ENCODE measurements at places on chromosomes 3 and 15. TPM values are rescaled to one million over a fixed set of nuclear protein-coding genes. Genes with fewer than 3 reads are reported as not detected.

- no peak for DNase-seq
Observed at GRCh38 chr3:36803091-36803791, 38.9 kb upstream of the DCLK3 start.

ZNF609 gene
- polyA plus RNA-seq = 75.8 TPM

DNA sequence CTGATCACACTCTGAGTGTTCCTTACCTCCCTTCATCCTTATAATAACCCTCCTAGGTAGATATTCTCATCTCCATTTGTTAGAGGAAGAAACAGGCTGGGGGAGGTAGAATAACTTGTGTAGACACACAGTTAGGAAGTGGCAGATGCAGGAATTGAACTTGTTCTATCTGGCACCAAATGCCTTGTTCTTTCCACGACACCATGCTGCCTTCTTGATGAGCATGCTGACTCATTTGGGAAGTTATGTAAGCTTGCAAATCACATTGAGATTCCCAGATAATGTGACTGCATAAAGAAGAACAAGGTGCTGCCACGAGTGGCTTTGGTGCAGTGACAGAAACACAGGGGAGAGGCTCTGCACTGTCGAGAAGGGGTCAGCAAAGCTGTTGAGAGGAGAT lies 27.5 kb upstream of the NDUFB4 start:
- no peak for DNase-seq

ALPK3 gene
- polyA plus RNA-seq = 3.0 TPM

DNA sequence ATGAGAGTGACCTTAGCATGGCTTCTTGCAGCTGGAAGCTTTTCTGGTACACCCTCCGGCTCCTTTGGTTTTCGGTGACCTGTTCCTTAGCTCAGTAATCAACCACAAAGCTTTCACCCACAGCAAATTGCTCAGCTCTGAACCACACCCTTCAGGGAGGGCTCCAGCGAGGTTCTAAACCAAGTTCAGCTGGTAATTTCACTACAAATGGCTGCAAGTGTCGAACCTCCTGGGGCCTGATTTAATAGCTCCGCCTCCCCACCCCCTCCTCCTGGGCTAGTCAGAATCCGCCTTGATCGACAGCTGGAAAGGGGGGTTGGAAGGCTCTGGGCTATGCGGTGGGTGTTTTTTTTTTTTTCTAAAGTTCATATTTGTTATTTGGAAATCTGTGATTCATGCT lies 150.9 kb upstream of the MCTP2 start:
- DNase-seq = no peak

SYNPR gene
- not detected for polyA plus RNA-seq

PLCB2 gene
- polyA plus RNA-seq = 13.6 TPM

- DNase-seq = no peak
Observed at GRCh38 chr3:144175644-144176425, 204.2 kb downstream of the DIPK2A start.

DNA sequence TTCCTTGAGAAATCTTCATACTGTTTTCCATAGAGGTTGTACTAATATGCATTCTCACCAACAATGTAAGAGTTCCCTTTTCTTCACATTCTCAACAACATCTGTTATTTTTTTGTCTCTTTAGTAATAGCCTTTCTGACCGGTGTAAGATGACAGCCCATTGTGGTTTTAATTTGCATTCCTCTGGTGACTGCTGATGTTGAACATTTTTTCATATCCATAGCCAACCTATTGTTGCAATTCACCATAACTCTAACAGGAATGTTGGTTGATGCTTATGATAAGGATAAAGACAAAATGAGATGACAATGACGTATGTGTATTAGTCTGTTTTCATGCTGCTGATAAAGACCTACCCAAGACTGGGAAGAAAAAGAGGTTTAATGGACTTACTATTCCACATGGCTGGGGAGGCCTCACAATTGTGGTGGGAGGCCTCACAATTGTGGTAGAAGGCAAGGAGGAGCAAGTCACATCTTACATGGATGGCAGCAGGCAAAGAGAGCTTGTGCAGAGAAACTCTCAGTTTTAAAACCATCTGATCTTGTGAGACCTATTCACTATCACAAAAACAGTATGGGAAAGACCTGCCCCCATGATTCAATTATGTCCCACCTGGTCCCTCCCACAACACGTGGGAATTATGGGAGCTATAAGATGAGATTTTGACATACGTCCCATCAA lies 37.6 kb upstream of the RHCG start:
- DNase-seq = no peak
